HepG2 (cell line): ENCODE measurements at places on chromosomes 12 and 14. TPM values are rescaled to one million over a fixed set of nuclear protein-coding genes. Genes with fewer than 3 reads are reported as not detected.
A peak's percentile ranks its signal among the peaks of the same experiment; 100 is the strongest.

CPNE6 gene
- 0.03 TPM in 1 of 2 replicates, not detected in the other for polyA plus RNA-seq

KRT75 gene
- polyA plus RNA-seq, result not detected in 2 replicates

DNA sequence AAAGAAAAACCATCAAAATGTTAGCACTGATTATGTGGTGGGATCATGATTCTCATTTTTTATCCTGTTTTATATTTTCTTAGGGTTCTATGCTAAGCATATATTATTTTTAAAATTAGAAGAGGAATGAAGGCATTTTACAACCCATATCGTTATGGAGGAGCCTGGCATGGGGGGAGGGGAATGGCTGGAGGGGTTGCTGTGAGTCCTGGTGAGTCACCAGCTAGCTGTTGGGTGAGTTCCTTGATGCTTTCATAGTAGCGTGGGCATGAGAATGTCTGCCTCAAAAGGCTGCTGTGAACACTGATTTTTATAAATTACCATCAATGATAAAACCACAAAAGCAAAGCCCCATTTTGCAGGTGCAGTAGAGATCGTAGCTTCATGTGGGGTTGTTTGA lies 46.9 kb downstream of the C14orf132 start:
- H3K27ac ChIP-seq, result no peak overlapping the region
- no peaks in the 10 kb centered on the region for H3K4me1 ChIP-seq
- no peak for DNase-seq
- H3K36me3 ChIP-seq, result no peaks in the 10 kb centered on the region
- H3K27me3 ChIP-seq, result no peaks in the 10 kb centered on the region; the same call in 1 of the 2 replicates

GRCh38 chr12:93008044-93008778 lies 79.1 kb upstream of the EEA1 start:
- H3K4me3 ChIP-seq, result peak overlapping the region; percentile 25
- 0 out of 3 replicates have a peak, but pooled peaks cover 6% of the 10 kb centered on the region for H3K36me3 ChIP-seq
- DNase-seq, result peak; percentile 62
- H3K27ac ChIP-seq, result peak overlapping the region; percentile 89
- no peaks in the 10 kb centered on the region for H3K27me3 ChIP-seq

DNA sequence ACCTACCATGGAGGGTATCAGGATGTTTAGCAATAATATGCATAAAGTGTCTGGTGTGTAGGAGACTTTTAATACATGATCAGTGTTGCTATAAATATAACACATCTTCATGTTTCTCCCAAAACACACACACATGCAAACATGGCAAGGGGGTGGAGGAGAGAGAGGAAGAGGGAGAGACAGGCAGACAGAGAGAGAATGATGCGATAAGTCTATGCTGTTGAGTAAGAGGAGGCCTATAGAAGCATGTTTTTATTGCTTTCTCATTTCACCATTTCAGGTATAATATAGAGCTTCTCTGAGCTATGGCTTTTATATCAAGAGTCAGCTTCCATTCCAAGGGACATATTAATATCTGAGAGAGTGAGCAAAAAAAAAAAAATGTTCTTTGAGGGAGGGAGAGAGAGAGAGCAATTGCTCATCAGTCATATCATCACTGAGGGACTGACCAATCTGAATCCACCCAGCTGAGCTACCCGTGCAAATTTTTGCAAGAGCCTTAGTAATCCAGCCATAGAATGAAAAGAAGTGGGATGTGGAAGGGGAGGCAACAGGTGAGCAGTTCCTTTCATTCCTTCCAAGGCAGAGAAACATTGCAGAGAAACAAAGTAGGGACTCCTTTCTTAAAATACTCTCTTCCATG lies 54.8 kb upstream of the RASSF8 start:
- DNase-seq, result no peak
- no peaks in the 10 kb centered on the region for H3K36me3 ChIP-seq
